Hematopoietic multipotent progenitor cell treated with erythropoietin and hydrocortisone succinate and interleukin-3 and kit ligand, for 6 days (in vitro differentiated cells): ENCODE measurements at places on chromosomes 6 and 20.

DNA sequence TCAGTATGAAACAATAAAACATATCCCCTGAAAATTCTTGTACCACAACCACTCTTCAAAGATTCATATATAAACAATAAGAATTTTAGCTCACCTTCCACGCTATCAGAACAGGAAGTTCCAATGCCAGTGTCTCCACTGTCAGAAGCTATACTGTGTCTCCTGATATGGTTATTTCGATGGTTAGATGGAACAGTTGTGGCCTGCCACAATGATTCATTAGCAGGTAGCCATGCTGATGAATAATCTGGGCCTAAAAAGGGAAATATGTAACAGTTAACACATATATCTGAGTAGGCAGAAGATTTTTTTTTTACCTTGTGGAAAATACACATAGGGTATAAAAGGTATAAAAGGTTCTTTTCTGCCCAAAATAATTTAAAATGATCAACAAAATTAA, 19.0 kb downstream of the CEP85L start:
- DNase-seq, result peak; percentile 32

DNA sequence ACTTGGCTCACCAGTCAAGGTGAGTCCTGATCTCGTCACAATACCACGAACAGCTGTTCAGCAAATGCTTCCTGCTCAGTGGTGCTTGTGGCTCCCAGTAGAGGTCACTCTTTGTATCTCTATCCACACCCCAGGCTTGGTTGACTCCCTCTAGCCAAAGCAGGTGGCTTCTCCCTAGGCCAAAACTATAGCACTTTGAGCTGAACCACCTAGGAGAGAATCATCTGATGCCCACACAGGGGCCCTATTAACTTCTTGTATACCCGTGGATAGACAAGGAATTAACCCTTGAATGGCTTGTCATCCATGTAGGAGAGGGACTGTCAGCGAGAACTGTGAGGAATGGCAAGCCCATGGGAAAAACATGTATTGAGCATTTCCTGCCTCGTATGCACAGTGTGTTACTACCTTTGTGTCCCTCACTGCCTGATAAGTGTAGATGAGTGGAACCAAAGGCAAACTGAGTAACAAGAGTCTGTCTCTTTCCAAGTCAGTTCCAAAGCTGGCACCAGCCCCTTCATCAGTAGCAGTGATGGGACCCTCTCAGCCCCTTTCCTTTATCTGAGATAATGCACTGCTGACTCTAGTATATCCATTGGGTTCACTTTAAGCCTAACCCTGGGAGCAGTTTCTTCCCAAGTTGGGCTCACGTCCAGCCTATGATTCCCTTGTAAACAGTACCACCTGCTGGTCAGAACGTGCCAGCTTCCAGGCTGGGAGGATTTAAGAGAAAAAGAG, 42.5 kb downstream of the EIF2S2 start:
- peak; percentile 84 for DNase-seq

DNA sequence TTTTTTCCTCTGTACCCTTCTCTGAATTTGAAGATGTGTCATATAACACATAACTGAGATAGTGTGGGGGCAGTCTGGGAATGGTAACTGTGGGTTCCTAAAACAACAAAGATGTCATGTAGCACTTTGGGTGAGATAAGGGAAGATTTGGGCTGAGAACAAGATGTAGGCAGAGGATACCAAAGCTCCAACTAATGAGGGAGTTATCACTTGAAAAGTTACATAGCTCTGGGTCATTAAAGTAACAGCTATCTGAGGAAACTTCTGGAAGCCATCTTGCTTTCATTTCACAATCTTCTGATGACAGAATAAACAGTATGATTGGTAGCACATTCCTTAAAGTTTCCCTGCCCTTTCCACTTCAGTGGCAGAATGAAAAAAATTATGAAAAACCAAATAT, 255.4 kb downstream of the TBX18 start:
- no peak for DNase-seq

GRCh38 chr6:105375797-105376196, 27.1 kb downstream of the PREP start:
- no peak for DNase-seq

DNA sequence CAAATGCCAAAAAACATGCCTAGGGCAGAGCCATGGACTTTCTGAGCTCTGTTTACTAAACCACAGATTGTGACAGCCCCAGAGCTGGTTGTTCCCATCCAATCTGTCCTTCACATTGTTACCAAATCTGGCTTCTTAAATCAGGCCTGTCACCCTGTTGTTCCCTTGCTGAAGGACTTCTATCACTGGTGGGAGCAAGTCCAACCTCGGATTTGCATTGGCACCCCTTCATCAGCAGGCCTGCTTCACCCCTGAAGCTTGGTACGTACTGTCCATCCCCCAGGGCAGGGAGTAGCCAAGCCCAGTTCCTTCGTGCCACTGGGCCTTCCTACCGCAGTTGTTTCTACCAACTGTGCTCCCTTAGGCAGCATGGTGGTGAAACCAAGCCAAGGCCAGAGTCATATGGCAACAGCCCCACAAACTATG, 357.3 kb upstream of the JARID2 start:
- no peak for DNase-seq

- DNase-seq, result no peak
These were observed 85.9 kb downstream of the JARID2 start for GRCh38 chr6:15331629-15332251.

DNA sequence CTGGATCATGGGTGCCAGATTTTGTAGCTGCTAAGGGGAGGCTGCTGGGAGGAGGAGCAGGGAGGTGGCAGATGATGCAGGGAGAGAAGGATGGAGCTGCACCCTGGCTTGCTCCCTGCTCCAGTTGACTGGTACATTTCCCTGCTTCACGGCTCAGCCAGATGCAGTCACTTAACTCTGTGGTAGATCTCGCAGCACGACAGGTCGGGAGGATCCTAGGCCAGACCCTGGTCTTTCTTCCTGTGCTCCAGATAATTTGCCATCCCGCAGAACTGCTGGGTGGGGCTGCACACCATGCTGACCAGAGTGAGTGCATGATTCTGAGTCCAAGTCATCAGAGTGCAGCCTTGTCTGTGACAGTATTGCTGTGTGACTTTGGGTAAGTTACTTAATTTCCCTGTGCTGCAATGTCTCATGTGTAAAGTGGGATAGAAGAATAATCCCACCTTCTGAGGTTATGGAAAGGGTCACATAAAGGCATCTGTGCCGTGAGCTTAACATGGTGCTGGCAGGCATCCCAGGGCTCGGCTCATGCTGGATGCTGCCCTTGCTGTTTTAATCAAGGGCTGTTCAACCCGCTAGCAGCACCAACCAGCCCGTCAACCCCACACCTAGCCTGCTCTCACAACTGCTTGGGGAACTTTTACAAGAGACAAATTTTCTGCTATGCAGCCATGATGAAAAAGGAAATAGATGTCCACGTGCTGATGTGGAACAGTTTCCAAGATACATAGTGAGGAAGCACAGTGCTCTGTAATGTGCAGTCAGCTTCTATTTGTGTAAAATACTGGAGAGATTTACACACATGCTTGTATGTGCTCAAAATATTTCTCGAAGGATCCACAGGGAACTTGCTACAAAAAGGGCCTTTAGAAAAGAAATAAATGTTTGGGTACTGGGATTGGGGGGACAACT, 257.9 kb downstream of the CDH26 start:
- DNase-seq, result no peak

- DNase-seq, result no peak
These were observed 783.0 kb downstream of the TENT5A start for GRCh38 chr6:80969439-80969838.

DNA sequence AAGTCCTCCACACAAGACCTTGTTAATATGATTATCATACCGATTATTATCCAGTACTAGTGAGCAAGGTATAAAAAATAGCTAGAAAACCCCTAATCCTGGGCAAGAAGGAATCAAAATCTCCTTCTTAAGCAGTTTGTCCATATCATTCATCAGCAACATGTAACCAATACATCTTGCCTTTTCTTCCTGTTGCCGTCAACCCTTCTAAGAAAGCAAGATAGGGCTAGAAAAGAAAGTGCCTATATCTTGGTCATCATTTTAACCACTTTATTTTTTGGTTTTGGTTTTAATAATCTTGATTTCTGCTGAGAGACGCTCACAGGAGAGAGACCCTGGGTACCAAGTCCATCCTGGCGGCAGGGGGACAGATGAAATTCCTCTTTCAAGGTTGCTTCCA, 27.2 kb upstream of the PREX1 start:
- DNase-seq, result peak; percentile 34

GRCh38 chr6:159042003-159042825, 2.6 kb downstream of the TAGAP start:
- DNase-seq, result peak; percentile 95

- DNase-seq, result no peak
These were observed 43.0 kb upstream of the HLA-E start for GRCh38 chr6:30446259-30446658.
